ENCODE measurements at places on chromosomes 3 and 15.

DNA sequence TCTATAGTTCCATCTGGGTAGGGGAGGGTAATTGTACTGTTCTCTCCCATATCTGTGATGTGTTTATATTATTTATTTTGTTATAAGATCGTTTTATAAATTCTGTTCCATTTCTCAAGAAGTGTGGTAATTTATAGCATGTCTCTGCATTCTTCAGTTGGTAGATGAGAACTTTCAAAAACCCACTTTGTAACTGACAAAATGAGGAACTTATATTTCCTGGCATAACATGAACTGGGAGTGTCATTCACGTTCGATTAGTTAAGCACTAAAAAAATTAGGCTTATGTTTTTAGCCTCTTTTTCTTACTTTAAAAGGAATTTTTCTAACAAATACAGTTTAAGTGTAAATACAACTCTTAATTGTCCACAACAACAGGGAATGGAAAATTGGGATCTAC, 230.8 kb downstream of the CGGBP1 start:
- no peak for DNase-seq

DNA sequence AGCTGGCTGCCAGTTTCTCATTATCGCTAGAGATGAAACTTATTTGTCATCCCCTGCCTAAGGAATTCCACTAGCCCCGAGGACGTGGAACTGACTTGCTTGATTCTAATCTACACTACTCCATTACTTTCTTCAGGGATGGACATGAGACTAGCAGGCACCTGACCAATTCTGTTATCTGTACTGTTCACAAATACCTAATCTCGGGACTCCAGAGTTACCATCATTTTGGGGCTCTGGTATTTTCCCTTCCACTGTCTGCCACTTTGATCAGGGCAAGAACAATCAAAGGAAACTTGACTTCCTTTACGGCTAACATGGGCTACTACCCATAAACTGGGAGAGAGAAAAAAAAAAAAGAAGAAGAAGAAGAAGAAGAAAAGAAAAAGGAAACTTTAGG, 27.8 kb downstream of the BMF start:
- no peak for DNase-seq

DNA sequence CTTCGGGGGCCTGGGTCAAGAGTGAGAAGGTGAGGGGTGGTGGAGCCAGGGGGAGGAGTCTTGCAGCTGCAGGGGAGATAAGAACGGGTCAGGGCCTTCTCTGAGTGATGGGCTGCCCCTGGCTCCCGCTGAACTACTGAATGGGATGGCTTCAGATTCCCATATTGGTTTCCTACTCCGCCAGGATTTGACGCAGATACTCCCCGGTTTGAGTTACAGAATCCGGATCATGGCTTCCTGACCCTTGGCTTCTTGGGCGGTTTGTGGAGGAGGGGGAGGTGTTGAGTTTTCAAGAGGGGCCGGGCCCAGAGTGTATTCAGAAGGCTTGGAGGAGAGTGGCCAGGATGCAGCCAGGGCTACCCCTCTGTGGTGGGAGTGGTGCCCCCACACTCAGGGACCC, 119.9 kb upstream of the ATP2B2 start:
- DNase-seq = no peak

DNA sequence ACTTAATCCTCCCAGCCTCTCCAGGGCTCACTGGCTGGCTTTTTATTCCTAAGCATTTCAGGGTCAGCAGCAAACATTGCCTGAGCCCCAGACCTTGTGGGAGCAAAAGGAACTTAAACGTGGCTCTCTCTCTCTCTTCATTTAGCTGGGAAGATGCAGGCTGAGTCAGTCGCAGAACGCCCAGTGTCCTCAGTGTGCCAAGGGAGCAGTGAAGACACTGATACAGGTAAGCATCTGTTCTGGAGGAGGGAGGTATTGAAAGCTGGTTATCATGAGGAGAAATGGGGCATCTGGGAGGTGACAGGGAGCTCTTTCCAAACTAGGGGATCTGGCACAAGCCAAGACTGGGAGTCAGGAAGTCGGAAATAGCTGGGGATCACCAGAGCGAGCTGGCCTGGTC, 4.3 kb downstream of the RHOV start:
- no peak for DNase-seq

DNA sequence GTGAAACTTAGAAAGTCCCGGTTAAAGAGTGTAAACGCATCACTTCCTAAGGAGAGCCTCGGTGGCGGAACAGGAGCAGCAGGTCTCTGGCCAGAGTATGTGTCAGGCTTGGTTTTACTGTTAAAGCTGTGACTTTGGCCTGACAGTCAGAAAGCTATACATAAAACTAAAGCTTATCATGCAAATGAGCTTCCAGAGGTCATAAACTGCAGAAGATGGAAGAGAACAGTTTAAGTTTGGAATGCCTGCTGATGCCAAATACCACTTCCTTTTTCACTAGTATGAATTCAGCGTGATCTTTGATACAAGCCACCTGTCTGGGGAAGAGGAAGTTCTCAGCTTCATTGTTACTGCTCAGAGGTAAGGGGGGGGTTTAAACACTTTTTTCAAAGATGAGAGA, 125.1 kb upstream of the CTDSPL start:
- DNase-seq = no peak
